ENCODE measurements at places on chromosomes 7 and 10. TPM values are rescaled to one million over a fixed set of nuclear protein-coding genes. Genes with fewer than 3 reads are reported as not detected.
A peak's percentile ranks its signal among the peaks of the same experiment; 100 is the strongest.

DNA sequence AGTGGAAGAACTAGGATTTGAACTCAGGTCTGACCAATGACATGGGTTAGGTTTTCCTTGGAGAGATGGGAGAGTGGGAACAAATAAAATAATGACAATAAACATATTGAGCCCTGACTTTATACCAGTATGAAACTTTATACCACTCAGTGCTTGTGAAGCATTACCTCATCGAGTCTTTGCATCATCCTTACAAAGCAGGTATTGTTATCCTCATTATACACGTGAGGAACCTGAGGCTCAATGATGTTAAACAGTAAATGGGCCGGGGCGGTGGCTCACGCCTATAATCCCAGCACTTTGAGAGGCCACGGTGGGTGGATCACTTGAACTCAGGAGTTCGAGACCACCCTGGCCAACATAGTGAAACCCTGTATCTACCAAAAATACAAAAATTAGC, 47.7 kb downstream of the HHEX start:
- no peak for DNase-seq

DNA sequence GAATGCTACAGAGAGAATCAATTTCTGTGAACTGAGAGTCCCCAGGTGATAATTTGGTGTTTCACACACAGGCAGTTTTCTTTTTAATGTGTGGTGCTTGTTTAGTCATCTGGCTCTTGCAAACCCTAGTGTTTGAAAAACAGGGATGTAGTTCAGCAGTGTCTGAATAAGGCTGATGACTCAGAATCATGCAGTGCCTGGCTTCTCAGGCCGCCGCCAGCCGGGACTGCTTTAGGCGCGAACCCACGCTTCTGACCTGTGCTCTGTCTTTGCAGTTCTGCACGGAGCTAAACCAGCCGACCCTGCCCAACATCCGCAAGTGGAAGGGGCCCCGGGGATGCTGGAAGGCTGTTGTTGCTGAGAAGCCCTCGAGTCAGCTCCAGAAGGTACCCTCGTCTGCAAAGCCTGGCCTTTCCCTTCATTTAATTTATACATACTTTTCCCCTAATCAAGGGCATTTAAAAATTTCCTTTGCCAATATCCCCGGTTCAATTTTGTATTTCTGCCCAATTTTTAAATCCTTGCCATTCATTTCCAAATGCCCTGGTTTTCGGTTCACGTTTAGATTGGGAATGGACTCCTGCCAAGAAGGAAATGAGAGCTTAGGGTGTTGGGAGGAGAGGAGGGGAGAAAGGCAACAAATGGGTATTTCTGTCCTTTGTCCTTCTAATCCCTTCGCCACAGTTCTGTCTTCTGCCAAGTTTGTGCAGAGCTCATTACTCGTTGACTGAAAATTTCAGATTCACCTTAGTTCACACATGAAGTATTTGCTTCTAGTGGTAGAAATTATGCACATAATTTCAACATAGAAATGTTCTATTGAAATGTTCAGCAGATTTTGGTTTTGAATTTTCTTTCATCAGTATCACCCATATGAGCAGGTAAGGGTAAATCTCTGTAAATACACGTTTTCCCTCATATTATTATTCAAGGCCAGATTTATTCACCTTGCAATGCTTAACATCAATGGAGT, 108.5 kb upstream of the ANLN start:
- DNase-seq: peak; percentile 50

The CH25H gene
- 6.3 TPM for total RNA-seq

The GRID2IP gene
- total RNA-seq: not detected

The INHBA gene
- total RNA-seq: 3.5 TPM

The MYO3A gene
- total RNA-seq: not detected
